Melanocyte of skin (primary cell): ENCODE measurements at places on chromosomes 12 and 14. TPM values are rescaled to one million over a fixed set of nuclear protein-coding genes. Genes with fewer than 3 reads are reported as not detected.

The ARHGEF40 gene
- 47.6 and 175 TPM in 2 replicates for total RNA-seq

The MORN3 gene
- 0.36 TPM in 1 of 2 replicates, not detected in the other for total RNA-seq

The PKP2 gene
- under 0.01 TPM in 1 of 2 replicates, not detected in the other for total RNA-seq

The PELI2 gene
- 6.5 and 13.8 TPM in 2 replicates for total RNA-seq

The HSPA2 gene
- 8.9 and 27.6 TPM in 2 replicates for total RNA-seq
